ENCODE measurements at places on chromosomes 6 and 20.
A peak's percentile ranks its signal among the peaks of the same experiment; 100 is the strongest.

GRCh38 chr20:35467339-35468224 lies 12.2 kb downstream of the CEP250 start:
- no peak for DNase-seq

DNA sequence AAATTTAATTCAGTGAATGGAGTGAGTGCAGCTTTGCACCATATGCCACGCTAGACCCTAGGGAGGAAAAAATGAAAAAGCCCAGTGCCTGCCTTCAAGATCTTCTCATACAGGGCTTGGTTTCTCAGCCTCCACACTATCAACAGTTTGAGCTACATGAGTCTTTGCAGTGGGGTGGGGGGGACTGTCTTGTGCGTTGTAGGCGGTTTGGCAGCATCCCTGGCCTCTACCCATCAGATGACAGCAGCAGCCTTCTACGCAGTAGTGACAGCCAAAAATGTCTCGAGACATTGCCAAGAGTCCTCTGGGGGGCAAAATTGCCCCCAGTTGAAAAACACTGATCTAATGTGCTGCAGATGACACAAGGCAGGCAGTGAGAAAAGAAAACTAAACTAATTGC lies 6.2 kb downstream of the CDH22 start:
- DNase-seq, result no peak

DNA sequence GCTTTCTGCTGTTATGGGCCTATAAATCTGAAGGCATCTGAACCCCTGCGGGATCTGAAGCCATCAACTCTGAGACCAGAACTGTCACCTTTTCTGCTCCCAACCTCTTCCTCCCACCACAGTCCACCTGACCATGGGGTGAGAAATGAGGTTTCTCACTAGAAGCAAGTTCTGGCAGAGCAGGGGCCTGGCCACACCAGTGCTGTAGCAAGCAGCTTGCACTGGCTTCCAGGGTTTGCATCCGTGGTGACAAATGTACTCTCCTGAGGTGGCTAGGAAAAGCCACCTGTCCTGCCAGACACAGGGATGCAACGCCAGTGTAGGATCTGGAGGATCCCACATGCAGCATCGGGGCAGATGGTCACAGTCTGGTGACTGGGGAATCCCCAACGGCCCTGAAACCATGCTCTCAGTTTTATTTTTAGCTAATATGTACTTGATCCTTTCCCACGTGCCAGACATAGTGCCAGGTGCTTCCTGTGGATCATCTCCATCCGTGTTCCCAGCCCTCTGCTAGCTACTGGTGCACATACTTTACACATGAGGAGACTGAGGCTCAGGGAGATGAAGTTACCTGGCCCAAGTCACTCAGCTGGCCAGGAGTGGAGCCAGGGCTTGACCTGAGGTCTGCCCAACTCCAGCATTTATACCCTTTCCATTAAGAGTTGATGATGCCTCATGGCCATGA lies 122.1 kb upstream of the SPACA1 start:
- DNase-seq, result no peak

DNA sequence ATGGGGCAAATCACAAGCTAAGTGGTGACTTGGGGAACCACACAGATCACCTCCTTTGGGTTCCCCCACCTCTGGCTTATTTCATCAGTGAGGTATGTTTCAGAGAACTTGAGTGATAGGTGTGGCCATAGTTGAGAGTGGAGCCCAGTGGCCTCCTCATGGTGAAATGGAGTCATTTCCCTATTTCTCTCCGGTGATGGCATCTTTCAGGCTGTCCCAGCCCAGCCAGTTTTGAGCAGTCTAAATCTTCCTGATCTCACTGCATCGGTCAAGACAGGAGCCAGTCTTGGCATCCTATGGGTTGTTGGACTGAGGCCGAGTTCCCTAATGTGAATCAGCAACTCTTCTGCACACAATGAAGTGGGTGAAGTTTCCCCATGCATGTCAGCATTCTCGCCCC lies 132.4 kb downstream of the EYA2 start:
- DNase-seq, result no peak

DNA sequence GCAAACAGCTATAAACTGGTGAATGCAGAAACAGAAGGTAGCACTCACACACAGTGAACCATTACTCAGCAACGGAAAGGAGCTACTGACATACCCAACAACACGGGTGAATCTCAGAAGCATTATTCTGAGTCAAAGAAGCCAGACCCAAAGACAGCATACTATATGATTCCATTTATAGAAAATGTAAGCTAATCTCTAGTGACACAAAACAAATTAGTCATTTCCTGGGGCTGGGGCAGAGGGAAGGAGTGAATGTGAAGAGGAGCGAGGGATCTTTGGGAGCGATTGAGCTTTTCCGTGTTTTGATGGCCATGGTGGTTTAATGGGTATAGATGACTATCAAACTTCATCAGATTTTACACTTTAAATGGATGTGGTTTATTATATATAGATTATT lies 614.6 kb downstream of the DHX35 start:
- no peak for DNase-seq

DNA sequence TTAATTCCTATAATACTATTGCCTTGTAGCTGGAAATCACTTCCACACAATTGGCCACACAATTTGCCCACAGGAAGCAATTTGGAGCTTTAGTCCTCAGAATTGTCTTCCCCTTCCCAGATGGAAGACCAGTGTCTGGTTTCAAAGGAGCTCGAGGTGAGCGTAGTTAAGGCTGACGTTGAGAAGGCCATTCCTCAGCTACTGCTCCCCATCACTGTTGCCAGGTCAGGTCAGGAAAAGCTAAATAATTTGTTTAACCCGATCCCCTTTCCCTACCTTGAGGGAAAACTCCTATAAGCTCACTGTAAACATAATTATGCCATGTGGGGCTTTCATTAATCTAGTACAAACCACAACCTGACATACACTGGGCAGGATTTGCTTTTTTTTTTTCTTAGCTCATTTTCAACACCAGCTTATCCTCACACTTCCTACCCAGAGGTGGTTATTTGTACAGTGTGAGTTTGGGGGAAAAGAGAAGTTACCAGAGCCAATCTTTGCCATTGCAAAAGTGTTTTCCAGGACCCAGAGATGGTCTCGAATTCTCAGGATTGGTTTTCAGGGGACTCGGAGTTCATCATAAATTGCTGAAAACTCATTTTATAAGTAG lies 242.7 kb downstream of the CLIC5 start:
- peak; percentile 33 for DNase-seq

DNA sequence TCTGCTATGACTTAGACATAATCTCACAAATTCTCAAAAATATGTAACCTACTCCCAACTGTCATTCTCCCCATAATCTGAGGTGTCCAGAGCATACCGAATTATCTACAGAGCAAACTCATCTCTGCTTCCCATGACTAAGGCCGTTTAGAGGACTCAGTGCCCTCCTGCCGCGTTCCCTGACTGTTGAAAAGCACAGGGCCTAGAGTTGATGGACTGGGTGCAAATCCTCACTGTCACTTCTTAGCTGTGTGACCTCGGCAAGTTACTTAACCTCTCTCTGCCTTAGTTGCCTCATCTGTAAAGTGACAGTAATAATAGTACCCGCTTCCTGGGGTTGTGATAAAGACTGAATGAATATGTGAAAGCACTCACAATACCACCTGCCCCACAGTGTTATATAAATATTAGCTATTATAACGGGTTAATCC lies 4.7 kb upstream of the TUBB2A start:
- peak; percentile 58 for DNase-seq

DNA sequence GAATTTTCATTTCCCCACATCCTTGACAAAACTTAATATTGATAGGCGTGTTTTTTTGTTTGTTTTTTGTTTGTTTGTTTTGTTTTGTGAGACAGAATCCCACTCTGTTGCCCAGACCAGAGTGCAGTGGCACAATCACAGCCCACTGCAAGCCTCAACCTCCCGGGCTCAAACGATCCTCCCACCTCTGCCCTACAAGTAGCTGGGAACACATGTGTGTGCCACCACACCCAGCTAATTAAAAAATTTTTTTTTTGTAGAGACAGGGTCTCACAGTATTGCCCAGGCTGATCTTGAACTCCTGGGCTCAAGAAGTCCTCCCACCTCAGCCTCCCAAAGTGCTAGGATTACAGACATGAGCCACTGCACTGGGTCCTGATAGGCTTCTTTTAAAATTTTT lies 9.2 kb downstream of the CEP57L1 start:
- no peak for DNase-seq

GRCh38 chr6:7546896-7547295 lies 5.4 kb downstream of the DSP start:
- no peak for DNase-seq
